ENCODE measurements at places on chromosomes 1 and 21.
A peak's percentile ranks its signal among the peaks of the same experiment; 100 is the strongest.

GRCh38 chr1:95340061-95340460 is 106.1 kb downstream of the RWDD3 start:
- DNase-seq, result no peak

DNA sequence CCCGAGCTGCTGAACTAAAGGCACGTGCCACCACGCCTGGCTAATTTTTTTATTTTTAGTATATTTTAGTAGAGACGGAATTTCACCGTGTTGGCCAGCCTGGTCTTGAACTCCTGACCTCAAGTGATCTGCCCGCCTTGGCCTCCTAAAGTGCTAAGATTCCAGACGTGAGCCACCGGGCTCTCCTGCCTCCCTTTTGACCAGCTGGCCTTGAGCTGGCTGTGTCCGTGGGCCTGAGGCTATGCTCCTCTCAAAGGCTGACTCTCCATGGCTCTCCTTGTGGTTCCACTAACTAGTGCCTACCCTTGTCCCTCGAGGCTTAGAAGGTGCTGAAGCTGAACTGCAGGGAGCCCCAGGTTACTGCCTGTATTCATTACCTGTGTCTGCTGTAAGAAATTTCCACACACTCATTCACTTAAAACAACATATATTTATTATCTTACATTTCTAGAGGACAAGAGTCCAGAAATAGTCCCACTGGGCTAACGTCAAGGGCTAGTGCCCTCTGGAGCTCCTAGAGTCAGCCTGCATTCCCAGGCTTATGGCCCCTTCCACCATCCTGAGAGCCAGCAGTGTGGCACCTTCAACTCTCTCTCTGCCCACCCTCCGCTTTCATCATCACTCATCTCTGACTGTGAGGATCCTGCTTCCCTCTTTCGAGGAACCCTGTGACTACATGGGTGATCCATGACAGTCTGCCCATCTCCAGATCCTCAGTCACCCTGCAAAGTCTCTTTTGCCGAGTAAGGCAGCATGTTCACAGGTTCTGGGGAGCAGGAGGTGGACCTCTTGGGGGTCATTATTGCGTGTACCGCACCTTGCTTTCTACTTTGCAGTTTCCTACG is 34.9 kb downstream of the ETS2 start:
- DNase-seq, result no peak

DNA sequence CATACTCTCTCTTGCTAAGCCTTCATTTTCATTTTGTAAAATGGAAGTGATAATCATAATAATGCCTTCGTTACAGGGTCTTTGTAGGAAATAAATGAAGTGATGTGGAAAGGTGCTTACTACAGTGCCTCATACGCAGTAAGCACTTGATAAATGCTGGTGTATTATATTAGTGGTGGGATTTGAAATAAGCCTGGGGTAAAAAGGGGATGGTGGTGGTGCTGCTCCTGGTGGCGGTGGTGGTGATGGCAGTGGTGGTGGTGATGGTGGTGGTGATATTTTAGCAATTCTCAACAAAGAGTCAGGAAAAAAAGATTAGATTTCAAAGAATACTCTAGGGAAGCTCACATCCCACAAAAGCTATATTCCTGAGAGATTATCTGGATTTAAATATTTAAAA is 35.5 kb upstream of the ATP1B1 start:
- DNase-seq, result no peak

DNA sequence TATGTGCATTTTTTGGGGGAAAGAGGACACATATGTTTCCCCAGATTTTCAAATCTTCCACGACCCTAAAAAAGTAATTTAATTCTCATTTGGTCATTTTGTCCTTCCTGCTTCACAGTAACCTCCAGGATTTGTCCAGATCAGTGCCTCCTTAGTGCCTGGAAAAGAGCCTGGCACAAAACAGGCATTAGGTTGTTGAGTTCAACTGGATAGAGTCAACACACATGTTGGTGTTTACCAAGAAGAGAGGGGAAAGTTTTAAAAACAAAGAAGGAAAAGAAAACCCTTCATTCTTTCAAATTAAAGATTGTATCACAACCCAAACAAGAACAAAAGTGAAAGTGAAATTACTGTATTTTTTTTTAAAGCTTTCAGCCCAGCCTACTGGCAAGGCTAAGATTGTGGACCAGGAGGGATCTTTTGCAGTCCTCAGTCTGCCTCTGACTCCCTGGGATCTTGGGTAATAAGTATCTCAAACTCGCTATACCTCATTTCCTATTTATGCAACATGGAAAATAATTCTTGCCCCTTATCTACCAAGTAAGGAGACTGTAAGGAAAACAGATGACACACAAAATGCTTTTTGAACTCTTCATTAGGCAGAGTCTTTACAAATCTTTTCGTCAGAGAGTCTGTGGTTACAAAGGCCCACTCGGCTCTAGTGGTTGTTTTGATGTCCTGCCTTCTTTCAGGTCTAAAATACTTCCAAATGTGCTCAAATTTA is 57.8 kb downstream of the ZNF281 start:
- no peak for DNase-seq

DNA sequence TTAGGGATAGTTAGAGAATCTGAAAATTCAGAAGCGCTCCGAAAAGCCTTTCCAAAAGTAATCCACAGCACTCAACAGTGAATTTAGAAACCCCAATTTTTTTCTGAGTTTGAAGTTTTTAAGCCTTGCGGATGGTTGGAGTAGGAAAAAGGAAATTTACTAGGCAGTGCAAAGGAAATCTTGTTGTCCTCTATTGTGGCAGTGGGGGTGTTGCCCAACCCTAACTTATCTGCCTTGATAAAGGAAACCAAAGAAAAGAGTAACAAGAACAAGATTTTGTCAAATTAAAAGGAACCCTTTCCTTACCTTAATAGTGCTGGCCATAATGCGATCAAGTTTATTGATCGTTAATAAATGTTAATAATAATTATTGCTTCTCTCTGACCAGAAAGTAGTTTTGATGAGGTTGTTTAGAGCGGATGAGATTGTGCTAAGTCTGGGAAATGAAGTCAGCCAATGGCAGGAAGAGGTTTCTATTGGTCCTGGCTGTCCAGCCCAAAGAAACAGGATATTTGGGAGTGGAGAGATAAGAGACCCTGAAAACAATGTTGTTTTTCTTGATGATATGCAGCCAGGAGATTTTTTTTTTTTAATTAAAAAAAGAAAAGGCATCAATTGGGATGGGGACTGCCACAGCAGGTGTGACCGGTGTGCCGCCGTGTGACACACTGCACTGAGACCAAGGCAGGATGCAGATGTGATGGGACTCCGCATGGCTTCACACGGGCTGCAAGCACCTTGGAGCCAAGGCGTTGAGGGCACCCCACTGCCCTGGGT is at the start of gene ERG:
TSS of gene ERG (minus strand) at position 421 of the 777 bp plus-strand sequence. CDS start at position 324, 97 bp downstream.
- no peak for DNase-seq

- DNase-seq, result no peak
Observed at GRCh38 chr1:210815641-210816550, 318.1 kb downstream of the KCNH1 start.

- DNase-seq, result peak; percentile 28
Observed at GRCh38 chr1:8816831-8817411, 519 bp downstream of the RERE start.

GRCh38 chr1:154940213-154940560 is 3.7 kb upstream of the PMVK start:
- no peak for DNase-seq

- peak; percentile 59 for DNase-seq
Observed at GRCh38 chr1:6962478-6962995, 177.3 kb downstream of the CAMTA1 start.

GRCh38 chr1:78678324-78678723 is 28.7 kb downstream of the IFI44 start:
- no peak for DNase-seq

- no peak for DNase-seq
Observed at GRCh38 chr1:150477733-150478132, 9.5 kb upstream of the TARS2 start.

DNA sequence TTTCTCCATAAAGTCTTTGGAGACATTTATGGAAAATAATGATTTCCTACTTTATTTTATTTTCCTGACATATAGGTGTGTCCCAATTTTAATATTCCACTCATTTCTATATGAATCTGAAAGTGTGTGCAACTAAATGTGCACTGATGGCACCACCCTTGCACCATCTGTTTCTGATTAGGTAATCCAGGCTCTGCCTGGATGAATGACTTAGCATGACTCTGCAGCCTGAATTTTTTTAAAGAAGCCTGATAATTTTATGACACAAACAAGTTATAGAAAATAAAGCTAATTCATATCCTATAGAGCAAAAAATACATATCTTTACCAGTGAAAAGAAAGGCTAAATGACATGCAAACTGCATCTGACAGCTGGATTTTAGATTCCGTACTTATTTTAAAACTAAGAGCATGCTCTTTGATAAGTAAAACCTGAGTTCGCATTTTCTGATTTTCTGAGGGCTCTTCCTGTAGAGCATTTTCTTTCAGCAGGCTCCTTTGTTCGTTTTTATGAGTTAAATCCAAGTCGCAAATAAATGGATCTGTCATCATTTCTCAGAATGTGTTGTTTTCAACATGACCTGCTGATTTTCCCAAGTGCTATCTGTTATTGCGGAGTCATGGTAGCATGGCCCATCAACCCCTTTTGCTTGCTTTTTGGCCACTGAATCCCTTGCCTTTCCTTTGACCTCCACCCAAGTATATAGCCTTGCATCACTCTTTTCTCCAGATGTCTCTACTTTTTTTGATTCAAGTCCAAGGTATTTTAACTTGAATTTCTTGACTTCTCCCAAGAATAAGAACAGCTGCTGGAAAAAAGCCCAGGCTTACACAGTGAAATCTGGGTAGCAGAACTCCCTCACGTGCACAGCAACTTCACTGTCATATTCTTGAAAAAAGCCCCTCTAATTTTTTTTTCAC is 52.8 kb upstream of the LYPLAL1 start:
- DNase-seq, result peak; percentile 45

DNA sequence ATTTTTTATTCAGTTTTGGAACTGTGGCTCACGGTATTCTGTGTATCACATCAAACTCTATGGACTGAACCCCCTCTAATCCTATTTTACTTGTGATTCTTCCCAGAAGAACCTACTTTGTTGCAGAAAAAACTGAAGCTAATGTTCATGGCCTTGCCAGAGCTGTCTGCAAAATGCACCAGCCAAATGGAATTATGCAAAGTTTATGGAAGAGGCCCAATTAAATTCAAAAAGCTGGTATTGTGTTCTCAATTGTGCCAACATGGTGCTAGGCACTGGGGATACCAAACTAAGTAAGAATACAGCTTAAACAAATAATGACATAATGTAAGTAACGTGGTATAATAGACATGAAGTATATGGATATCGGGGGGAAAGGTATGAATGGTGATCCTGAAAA is 273.8 kb upstream of the DUSP10 start:
- DNase-seq, result no peak

- DNase-seq, result no peak
Observed at GRCh38 chr1:192378276-192378675, 61.5 kb downstream of the RGS21 start.

- no peak for DNase-seq
Observed at GRCh38 chr1:3222042-3222692, 153.2 kb downstream of the PRDM16 start.

- DNase-seq, result no peak
Observed at GRCh38 chr1:158283965-158284364, 5.8 kb upstream of the CD1C start.

GRCh38 chr1:202167708-202168415 is 7.5 kb upstream of the PTPN7 start:
- no peak for DNase-seq

DNA sequence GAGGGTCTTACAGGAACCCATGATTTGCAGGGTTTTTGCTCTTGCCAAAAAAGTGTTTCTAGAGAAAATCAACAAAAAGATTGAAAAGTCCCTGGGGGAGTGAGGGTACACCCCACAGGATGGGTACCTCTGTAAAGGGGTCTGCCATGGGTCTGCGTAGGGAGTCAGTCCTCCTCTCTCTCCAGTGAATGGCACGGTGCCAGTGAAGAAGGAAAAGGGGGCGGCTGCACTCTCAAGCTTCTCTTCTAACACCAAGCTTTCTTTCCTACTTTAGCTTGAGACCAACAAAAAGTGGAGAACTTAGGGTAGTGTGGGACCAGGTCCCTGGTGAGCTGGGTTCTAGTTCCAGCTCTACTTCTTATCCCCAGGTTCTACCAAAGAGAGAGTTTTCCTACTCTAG is 87.4 kb downstream of the GLUL start:
- no peak for DNase-seq

GRCh38 chr1:218166268-218166945 is 118.7 kb upstream of the RRP15 start:
- DNase-seq, result no peak

- no peak for DNase-seq
Observed at GRCh38 chr1:61386770-61387169, 304.4 kb downstream of the NFIA start.

DNA sequence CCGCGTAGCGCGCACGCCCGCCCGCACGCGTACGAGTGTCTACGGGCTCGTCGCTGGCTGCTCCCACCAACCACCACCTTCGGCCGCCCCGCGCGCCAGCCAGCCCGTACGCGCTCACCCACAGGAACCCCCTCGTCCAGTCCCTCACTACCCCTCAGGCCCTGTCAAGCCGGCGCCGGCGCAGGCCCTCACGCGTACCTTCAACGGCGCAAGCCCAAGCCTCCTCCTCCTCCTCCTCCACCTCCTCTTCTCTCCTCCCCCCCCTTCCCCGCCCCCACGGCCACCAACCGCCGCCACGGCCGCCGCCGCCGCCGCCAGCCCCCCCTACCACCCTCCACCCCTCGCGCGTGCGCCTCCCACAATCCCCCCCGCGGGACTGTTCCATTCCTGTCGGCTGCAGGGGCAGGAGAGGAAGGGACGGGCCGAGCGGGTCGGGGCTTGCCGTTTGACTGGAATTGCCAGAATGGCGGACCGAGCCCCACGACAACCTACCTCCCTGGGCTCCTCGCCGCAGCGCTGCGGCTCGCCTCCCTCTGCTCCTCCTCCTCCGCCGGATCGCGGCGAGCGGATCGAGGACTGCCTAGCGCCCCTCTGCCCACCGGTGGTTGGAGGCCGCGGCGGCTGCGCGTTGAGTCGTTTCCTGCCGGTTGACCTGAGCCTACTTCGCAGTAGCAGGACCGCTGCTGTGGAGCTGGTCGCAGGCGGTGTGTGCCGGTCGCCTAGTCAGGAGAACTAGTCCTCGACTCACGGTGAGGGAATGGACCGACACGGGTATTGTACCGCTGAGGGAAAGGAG is at the start of gene ASH1L:
TSS of gene ASH1L (minus strand) at position 223 of the 796 bp plus-strand sequence. CDS start 41,284 bp downstream, outside the sequence.
- DNase-seq, result peak; percentile 91

DNA sequence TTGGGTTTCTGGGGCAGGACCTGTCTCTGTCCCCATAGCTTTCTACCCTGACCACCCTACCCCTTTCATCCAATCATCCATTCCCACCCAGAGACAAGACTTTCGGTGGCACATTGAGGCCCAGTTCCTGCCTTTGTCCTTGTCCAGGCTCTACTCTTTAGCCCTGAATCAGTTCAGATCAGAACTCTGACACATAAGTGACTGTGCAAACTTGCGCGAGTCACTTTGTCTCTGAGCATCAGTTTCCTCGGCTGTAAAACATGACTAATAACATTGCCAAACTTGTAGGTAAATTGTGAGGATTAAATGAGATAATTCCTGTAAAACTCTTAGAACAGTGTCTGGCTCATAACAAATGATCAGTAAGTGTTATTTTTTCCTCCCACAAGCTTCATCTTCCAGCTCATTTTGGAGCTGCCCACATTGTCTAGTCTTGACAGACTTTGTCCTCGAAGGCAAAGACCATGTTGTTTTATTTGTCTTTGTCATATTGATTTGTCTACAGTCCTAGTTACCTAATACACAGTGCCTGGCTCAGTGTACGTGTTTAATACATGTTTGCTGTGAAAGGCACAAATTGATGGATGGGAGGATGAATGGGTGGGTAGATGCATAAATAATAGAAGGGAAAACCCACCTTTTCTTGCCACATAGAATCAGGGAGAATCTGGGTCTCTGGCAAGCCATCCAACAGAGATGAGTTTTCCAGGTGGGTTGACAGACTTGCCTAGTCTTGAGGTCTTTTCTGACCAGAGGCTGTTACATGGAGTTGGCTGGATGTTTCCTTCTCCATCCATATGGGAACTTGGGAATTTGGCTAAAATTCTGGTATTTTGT is 262.9 kb downstream of the OMA1 start:
- no peak for DNase-seq

Measured in gastrocnemius medialis (tissue), 4 donors.